ENCODE measurements at places on chromosomes 3 and 15. TPM values are rescaled to one million over a fixed set of nuclear protein-coding genes. Genes with fewer than 3 reads are reported as not detected.

DNA sequence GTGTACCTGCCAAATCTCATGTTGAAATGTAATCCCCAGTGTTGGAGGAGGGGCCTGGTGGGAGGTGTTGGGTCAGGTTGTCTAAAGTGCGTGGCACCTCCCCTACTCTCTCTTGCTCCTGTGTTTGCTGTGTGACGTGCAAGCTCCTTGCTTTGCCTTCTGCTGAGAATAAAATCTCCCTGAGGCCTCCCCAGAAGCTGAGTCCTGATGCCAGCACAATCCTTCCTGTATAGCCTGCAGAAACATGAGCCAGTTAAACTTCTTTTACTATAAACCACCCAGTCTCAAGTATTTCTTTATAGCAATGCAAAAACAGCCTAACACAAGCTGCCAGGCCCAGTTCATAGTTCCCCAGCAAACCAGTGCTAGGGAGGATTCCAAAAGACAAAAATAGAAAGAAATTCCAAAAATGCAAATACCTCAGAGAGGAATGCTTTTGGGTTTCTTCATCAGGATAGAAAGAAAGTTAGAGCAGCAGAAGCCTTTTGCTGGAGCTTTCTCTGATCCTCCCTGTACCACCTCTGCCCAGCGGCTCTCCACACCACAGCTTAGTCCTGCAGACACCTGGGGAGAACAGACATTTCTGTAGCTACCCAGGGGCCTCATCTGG is 25.9 kb upstream of the CDV3 start:
- H3K4me1 ChIP-seq, result no peaks in the 10 kb centered on the region
- H3K27me3 ChIP-seq, result no peaks in the 10 kb centered on the region
- DNase-seq, result no peak
- no peak overlapping the region for H3K4me3 ChIP-seq

Gene KBTBD13
- not detected for total RNA-seq

DNA sequence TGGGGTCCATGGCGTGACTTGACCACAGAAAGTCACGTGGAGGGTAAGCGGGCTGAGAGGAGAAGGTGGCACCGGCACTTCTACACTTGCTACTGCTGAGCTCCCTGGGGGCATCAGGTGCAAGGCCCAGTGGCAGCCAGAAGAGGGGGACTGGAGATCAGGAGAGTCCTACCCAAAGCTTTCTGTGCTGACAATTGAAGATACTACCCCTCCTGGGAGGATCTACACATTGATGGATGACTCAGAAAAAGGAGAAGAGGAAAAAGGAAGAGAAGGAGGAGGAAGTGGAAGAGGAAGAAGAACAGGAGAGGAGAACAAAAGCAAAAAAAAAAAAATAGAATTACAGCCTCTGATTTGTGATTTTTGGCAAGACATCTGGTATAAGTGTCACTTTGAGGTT is 41.2 kb downstream of the MYO5C start:
- H3K4me1 ChIP-seq, result peaks cover 19% of the 10 kb centered on the region
- peaks cover 2% of the 10 kb centered on the region for H3K27me3 ChIP-seq
- no peak overlapping the region for H3K4me3 ChIP-seq
- H3K36me3 ChIP-seq, result no peaks in the 10 kb centered on the region
- DNase-seq, result no peak
- H3K27ac ChIP-seq, result no peak overlapping the region

Gene POTEB3
- total RNA-seq, result not detected

Gene FYTTD1
- 51.6 TPM for total RNA-seq

DNA sequence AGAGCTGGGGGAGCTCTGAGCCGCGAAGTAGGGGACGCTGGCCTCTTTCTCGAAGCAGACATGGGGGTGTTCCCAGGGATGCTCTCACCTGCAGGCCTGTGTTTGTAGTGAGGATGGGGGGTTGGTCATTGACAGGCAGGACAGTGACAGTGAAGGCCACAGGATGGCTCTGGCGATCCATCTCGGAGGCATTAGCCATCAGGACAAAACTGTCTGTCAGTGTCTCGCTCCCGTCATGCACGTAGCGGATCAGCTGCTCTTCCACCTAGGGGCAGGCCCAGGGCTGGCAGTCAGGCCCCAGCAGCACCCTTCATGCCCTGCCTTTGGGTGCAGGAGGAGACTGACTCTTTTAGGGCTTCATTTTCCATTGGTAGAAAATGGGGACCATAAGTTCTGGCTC is 28.0 kb downstream of the CSPG4 start:
- H3K27ac ChIP-seq, result no peak overlapping the region
- no peak for DNase-seq
- no peak overlapping the region for H3K4me3 ChIP-seq
- peaks cover 3% of the 10 kb centered on the region for H3K4me1 ChIP-seq
- no peaks in the 10 kb centered on the region for H3K36me3 ChIP-seq
- H3K27me3 ChIP-seq, result peaks cover 5% of the 10 kb centered on the region

Gene CELSR3
- total RNA-seq, result 162 TPM

Gene LMAN1L
- total RNA-seq, result not detected

Gene TTLL13
- total RNA-seq, result not detected
